Activated CD4-positive, alpha-beta T cell treated with anti-CD3 and anti-CD28 coated beads for 1 hour (primary cell): ENCODE measurements at places on chromosomes 7 and 10.
A peak's percentile ranks its signal among the peaks of the same experiment; 100 is the strongest.

- DNase-seq: peak; percentile 34
These were observed 37.4 kb upstream of the OPALIN start for GRCh38 chr10:96395931-96396877.

- DNase-seq: no peak
These were observed 70.0 kb downstream of the DOCK1 start for GRCh38 chr10:126975221-126975620.

DNA sequence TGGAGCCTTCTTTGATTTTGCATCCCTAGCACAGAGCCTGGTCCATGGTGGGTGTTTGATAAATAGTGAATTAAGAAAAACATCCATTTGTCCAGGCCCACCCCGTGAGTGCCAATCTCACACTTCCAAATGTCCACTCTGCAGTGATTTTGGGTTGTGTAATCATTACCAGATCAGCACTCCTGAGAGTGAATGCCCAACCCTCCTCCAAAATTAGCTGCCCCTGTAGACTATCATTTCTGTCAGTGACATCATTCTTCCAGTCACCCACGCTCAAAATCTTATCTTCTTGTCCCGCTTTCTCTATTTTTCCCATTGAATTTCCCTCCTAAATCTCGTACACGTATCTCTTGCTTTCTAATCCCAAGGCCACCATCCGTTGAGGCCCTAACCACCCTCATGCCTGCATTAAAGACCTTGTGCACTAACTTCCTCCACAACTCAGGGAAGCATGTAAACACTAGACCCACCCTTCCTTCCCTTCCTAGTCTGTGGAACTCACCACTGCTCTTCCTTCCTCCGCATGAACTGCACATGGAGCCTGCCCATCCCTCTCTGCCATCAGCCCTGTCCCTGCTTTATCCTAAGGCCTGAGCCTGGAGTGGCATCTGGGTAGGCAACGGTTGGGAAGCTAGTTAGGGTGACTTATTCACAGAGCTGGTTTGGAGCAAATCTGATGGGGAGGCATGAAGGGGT lies 32.8 kb downstream of the PIK3AP1 start:
- no peak for DNase-seq

DNA sequence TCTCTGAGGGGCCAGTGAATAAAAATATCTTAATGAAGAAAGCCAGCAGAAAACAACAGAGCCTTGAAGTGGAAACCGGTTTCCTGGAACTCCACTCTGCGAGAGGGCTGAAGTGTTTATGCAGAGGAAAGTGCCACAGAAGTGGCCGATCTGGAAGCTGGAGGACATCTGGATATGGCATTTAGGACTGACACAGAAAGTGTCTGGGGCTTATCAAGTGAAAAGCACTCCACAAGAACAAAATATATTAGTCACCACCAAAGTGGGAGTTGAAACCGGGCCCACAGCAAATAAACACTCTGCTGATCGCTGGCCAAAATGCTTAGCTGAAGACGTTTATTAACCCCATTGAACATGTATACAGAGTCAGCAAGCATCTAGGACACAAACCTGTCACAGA lies 7.8 kb downstream of the NOD1 start:
- DNase-seq: no peak

DNA sequence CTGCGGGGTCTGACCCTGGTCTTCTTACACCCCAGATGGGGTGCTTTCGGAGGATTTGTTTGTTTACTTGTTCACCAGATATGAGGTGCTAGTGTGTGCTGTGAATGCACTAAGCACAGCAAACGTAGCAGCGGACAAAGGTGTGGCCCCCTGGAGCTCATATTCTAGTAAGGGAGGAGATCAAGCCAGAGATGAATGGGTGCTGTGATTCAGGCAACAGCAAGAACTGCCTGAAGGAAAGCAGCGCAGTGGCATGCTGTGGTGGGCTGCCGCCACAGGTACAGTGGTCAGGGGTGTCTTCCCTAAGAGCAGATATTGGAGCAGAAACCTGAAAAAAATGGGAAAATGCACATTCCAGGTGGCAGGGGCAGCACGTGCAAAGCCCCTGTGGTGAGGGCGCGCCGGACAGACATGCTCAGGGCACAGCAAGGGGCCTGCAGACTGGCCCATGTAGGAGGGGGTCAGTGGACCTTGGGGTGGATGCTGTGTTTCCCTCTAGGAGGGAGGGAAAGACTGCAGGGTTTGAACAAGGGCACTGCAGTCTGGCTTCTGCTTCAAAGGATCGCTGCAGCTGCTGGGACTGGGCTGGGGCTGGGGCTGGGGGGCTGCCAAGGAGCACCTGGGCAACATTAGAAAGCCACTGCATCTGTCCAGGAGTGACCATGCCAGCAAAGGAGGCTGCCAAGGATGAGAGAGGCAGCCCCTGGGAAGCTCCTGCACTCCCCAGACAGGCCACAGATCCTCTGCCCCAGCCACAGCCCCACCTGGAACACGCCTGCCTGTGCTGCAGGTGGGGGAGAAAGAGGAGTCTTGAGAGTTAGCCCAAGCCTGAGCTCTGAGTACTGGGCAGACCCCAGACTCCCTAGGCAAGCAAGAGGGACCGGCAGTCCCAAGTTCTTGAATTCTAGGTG lies 927 bp upstream of the DEPP1 start:
- no peak for DNase-seq

GRCh38 chr7:16060502-16060901 lies 360.8 kb downstream of the CRPPA start:
- DNase-seq: no peak
